ENCODE measurements at places on chromosomes 2 and 18.

DNA sequence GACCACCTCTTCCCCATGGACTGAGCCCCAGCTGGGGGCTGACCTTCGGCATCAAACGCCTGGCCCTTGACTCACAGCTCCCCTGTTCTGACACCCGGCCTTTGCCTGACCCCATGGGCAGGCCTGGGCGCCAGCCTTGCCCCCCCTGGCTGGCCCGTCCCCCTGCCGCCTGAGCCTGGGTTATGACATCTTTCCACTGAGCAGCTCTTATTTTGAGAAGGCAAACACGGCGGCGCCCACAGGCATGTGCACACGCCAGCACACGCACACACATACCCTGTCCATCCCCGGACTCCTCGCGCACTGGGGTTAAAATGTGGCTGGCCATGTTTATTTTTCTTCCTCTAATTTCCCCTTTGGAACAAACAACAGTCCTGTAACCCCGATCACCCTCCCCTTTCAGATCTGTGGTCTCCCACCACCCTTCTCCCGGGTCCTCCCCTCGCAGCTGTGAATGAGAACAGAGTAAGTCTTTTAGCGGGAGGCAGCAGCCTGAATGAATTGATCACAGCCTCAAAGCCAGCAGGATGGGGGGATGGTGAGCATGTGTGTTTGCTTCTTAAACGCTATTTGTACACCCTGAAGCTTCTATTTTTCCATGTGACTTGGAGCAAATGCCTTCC, 11.8 kb upstream of the ATOH8 start:
- no peak for DNase-seq

GRCh38 chr2:29561181-29561580, 360.2 kb downstream of the ALK start:
- no peak for DNase-seq

- no peak for DNase-seq
These were observed 138.6 kb upstream of the CDCA7 start for GRCh38 chr2:173216051-173216450.

DNA sequence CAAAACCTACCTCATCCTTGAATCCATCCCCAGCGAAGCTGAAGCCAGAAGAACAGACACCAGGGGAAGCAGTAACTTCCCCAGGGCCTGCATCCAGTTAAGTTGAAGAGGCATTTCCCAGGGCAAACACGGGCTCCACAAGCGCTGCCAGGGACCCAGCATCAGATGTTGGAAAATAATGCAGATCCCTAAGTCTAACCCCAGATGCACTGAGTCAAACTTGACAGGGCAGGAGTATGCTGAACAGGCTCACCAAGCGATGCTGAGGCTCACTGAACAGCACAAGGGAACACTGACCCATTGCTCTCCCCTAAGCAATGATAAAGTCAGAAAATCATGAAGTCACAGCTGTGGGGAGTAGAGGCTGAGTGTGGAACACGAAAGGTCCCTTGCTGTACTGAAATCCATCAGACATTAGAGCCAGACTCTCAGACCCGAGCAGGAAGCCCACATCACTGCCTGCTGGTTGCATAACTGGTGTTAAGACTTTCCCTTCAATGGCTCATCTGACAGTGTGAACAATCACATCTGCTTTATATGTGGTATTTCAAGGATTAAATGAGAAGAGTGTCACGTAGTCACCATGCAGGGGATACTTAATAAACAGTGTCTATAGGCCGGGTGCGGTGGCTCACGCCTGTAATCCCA, 36.2 kb downstream of the TNS1 start:
- no peak for DNase-seq

DNA sequence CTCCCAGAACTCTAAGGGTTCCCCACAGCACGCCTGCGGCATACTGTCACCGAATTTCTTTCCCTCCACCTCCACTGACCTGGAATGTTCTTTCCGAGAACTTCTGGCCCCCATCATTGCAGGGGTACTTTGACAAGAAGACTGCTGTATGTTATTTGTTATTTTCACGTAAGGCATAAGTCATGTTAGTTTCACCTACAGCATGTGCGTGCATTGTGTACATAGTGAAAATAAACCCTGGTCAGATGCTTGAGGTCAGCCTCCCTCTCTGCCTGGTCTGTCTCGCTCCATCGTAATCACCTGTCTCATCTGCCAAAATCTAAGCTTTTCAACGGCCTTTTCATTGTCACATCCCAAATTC, 4.1 kb downstream of the ABCG8 start:
- DNase-seq: no peak

DNA sequence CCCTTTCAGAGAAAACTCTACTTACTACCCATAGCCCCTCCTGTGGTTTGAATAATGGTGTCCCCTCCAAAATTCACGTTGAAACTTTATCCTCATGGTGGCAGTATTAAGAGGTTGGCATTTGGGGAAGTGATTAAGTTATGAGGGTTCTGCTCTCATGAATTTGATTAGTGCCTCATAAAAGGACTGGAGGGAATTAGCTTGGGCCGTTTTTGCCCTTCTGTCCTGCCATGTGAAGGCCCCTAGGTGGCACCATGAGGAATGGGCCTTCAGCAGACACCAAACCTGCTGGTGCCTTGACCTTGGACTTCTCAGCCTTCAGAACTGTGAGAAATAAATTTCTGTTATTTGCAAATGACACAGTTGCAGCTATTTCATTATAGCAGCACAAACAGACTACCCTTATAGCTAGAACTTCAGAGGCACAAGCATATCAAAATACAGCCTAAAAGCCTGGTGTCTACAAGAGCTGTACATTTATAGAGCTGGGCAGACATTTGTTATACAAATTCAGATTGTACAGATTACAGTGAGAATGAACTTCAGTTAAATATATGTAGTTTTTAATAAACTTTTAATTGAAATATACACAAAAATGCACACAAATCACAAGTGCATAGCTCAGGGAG, 2.6 kb upstream of the PTPN2 start:
- DNase-seq: no peak

DNA sequence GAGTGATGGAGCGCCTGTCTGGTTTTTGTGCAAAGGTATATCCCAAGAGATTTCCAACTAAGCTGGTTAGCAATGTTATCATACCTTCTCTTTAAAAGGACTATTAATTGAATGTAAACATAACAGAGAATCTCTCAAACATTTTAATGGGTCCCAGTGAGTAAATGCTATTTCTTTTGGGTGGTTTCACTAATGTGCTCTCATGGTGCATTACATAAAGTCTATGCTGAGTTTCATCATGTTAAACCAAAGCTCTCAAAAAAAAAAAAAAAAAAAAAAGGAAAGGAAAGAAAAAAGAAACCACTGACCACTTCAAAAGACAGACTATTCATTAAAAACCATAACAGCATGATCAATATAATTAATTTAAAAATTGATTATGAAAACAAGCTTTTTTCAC, 119.1 kb upstream of the SCN1A start:
- no peak for DNase-seq

DNA sequence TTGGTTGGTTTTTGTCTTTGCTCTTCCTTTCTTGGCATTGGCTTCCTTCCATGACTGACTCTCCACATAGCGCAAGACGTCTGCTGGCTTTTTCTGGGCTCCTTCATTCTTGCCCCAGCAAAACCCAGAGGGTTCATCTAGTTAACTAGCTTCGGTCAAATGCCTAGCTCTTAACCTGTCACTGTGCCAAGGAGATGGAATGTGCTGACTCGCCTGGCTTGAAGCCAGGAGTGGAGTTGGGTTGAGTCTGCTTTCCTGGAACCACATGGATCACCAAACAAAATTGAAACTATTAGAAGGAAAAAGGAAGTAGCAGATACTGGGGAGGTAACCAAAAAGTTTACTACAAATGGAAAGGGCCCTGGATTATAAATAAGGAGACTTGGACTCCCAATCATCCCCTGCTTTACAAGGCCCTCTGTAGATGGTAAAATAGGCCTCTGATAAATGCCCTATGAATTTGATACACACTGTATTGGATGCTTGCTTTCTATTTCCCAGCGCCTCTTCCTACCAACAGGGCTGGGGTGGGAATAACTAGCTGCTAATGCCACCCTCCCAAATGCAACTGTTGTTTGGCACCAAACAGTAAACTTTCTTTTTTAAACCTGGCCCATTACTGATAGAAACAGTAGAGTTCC, 11.3 kb downstream of the MALT1 start:
- DNase-seq: no peak

DNA sequence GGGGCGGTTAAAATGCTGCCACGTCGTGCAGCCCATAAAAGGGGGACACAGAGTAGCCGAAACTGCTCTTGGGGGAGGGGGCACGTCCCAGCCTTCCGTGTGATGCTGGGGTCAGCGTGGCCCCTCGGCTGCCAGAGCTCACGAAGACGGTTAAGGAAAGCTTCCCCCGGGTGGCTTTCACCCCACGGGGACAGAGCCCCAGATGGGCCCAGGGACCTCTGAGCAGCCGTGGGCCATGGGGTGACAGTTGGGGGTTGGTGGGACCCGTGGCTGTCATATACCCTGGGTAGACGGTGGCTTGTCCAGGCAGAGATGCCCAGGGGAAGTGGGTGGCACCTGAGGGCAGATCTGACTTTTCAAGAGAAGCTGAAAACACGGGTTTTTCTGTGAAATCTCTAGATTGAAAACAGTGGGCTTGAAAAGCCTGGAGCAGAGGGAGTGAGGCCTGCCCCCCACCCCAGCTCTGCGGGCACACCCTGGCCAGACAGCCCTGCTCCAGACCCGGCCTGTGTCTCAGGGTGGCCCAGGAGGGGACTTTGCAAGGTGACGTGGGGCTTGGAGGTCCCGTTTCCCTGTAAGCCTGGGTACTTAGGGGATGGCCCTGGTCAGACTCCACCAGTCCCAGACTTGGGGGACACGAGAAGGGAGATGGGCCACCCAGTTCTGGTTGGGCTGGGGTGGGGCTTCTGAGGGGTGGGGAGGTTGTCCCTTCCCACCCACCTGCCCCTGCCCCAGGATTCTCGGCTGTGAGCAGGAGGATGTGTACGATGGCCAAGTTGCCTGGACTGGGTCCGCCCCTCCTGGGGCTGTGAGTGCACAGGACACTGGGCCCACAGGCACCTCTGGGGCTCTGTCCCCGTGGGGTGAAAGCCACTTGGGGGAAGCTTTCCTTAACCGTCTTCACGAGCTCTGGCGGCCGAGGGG, 652 bp downstream of the NEU4 start:
- no peak for DNase-seq

DNA sequence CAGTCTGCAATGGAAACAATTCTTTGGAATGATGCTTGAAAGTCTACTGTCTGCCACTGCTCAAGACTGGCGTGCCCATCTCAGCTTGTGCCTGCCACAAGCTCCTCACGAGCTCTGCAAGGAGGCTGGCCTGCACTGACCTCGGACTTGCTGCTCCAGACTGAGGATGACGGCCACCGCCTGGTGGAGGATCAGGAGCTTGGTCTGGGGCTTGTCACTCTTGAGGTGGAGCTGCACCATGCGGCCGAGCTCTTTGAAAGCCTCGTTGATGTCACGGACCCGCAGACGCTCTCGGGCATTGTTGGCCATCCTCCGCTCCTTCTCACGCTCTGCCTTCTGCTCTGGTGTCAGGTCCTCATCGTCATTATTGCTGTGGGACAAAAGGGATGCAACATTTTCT, 269.4 kb upstream of the CCDC68 start:
- DNase-seq: no peak

DNA sequence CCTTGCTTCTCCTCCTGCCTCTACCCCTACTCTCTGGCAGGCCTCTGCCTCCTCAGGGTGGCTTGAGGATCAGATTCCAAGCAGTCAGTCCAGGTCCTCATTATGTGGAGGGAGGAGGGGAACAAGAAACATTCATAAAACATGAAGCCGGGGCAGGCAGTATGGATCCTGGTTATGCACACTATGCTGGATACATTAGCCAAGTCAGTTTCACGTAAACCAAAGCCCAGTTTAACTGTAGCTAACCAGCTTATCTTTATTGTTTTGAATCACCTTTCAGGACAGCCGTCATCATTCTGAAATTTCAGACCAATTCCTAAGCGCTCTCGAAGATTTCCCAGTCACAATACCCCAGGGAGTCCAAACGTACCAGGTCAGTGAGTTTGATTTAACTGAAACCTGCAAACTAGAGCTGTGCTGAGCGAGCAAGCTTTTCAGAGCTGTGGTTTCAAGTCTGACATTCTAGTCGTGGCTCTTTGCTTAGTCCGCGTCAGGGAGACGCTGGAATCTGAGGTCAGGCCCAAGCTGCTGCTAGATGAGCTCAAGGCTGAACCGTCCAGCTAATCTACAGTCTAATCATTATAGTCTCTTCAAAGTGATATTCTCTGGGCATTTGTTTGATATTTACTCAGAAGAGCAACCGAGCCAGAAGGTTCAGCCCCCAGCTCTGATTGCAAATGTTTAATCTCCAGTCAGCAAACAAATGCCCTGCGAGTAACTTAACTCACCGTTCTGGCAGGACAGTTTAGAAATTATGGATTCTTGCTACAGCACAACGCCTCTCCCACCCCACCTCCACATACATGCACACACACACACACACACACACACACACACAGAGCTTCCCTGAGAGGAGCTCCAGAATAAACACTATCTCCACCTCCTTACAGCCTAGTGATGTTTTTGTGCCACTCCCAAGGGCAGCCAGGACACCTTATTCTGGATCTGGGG, 63.8 kb upstream of the BZW1 start:
- DNase-seq: no peak

GRCh38 chr2:204108330-204108751, 171.8 kb downstream of the ICOS start:
- peak; percentile 11 for DNase-seq

GRCh38 chr18:46445522-46446313, 211.3 kb downstream of the LOXHD1 start:
- no peak for DNase-seq

- no peak for DNase-seq
These were observed 44.4 kb downstream of the ST8SIA5 start for GRCh38 chr18:46712406-46712805.

All from NCI-H187 (cell line).